ENCODE measurements at places on chromosomes 12 and 14.

DNA sequence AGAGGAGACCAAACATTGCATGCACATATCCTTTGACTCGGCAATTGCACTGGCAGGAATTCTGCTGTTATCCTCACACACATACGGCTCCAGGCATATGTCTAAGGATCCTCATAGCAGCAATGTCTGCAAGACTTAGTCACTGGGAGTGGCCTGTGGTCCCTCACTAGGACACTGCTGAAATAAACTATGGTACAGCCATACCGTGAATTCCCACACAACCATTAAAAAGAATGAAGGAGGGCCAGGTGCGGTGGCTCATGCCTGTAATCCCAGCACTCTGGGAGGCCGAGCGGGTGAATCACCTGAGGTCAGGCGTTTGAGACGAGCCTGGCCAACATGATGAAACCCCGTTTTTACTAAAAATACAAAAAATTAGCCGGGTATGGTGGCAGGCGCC, 105.1 kb downstream of the ZFP36L1 start:
- no peak for DNase-seq

GRCh38 chr14:54052696-54053385, 96.2 kb upstream of the BMP4 start:
- no peak for DNase-seq

GRCh38 chr14:72023128-72024042, 91.2 kb downstream of the RGS6 start:
- DNase-seq, result no peak

GRCh38 chr12:97380440-97380839, 82.2 kb upstream of the RMST start:
- DNase-seq, result no peak

GRCh38 chr14:100375266-100375962, 52.3 kb downstream of the SLC25A47 start:
- DNase-seq, result no peak

DNA sequence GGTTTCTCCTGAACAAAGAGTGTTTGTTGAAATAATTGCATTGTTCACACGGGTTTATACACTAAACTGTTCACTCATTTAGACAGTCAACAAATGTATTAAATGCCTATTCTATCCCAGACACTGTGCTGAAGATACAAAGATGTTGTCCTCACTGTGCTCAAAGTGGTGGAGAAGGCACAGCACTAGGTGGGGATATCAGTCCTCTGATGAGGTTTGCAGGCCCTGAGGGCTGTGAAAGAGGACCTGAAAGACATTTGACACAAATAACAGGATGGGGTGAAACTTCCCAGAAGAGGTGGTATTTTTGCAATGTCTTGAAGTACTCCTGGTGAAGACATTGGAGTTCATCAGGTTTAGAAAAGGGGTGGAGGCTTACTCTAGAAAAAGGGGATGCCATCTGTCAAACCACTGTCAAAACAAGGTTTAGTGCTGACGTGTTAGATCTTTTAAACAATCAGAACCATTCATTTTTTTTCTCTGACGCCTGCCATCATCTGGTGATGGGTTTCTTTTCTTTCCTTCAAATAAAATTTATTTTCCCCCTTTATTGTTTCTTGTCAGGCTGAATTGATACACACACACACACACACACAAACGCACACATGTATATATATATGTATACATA, 69.5 kb downstream of the ACSS3 start:
- DNase-seq, result no peak

GRCh38 chr12:57218030-57218853, 1.6 kb downstream of the NXPH4 start:
- no peak for DNase-seq

DNA sequence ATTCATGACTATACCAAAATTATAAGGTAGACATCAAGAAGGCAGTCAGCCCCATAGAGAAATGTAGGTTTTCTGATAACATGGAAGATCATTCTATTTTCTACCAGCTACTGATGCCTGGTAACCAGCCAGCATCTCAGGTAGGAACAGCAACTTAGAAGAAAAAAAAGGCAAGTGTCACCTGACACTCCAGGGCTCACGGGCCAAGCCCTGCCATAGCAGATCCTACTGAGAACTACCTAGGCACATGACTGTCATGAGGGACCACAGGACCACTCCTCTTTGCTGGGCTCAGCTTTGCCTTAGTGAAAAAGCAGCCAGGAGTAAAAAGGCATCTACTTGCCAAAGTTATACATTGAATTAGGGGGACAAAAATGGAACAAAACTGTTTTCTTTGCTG, 33.4 kb downstream of the CORO1C start:
- DNase-seq, result no peak
